ENCODE measurements at places on chromosomes 7 and 10.

DNA sequence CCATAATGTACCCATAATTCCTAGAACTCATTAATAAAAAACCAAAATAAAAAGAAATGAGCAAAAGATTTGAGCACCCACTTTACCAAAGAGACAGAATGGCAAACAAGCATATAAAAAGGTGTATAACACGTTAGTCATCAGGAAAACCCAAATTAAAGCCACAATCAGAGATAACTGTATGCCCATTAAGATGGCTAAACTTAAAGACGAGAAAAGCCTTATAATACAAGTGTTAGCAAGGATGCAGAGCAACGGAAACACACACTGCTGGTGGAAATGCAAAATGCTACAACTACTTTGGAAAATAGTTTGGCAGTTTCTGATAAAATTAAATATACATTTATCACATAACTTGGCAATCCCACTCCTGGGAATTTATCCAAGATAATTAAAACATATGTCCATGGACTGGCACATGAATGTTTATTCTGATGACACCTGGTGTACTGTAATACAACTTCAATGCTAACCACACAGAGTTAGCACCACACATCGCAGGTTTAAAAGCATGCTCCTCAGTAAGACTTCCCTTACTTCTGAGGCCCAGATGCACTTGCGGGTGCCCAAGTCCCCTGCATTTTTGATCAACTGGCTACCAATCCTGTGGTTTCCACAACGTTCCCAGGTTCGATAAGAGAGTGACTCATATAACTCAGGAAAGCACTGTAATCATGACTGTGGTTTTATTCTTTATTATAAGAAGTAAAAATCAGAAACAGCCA lies 158.6 kb downstream of the SNX13 start:
- no peak for DNase-seq

DNA sequence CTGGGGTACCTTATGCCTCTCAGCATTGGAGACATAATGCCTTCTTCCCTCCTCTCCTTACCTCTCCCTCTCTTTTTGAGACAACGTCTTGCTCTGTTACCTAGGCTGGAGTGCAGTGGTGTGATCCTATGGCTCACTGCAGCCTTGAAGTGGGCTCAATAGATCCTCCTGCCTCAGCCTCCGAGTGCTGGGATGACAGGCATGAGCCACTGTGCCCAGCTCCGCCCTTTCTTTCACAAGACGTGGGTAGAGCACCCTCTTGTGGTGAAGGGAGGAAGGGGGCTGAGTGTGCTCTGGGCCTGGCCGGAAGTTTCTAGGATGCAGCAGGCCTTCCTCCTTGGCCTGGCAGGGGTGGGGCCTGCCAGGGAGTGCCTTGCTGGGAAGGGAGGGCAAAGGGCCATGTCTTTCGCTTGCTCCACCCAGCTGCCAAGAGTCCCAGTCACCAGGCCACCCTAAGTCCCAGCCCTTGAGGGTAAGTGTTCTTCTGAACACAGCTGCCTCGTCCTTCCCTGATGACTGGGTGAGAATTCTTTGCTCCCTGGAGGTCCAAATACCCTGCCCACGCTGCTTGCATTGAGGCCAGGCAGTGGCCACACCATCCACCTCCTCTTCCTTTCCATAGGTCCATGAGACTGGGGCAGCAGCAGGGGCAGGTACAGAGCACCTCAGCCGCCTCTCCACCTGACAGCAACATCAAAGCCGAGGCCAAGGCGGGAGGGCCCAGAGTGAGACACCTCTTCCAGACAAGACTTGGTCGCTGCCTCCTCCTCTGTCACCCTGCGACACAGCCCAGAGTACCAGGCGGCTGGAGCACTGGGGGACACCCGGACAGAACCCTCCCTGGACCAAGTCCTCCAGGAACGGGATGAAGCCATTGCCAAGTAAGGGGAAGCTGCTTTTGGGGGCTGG lies 3.7 kb downstream of the ABHD11 start:
- no peak for DNase-seq

DNA sequence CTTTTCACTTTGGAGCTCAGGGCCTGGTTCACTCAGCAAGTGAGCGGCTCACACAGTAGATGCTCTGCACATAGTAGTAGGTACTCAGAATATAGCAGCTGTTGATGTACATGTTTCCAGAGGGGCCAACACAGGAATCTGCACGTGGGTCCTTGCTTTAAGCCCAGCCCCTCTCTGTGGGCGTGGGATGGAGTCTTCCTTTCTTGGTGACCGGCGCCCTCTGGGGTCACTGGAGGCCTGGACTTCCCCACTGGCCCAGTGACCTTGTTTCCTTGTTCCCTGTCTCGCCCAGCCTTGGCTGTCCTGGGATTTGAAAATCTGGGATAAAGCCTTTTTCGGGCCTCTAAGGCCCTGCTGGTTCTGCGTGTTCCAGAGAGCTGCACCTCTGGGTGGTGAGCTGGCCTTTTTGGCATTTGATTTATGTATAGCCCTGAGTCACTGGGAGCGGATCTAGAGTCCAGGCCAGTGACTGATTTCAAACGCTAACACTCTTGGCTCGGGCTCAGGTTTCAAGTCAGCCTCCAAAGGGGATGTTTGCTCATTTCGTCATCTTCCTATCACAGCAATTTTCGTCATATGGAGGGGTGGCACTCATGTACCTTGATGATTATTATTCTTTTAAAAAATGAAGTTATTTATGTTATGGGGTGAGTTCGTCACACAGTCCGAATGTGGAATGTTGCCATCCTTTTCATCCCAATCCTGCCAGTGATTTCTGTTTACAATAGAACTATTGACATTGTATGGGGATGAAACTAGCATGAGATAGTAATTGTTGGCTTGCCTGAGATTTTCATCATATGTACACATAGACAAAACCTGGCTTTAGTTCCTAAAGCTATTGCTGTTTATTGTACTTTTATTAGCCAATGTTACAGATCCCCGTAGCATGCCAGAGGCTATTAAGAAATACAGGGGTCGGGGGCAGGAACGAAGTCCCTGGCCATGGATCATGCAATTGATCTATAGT lies 65.5 kb downstream of the CUX1 start:
- no peak for DNase-seq

GRCh38 chr7:77327067-77327931 lies 88.8 kb downstream of the GSAP start:
- DNase-seq, result no peak

DNA sequence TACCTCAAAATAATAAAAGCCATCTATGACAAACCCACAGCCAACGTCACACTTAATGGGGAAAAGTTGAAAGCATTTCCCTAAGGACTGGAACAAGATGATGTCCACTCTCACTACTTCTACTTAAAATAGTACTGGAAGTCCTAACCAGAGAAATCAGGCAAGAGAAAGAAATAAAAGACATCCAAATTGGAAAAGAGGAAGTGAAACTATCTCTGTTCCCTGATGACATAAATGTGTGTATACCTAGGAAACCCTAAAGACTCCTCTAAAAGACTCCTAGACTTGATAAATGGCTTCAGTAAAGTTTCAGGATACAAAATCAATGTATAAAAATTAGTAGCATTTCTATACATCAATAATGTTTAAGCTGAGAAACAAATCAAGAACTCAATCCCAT lies 314.1 kb downstream of the WDR37 start:
- DNase-seq, result no peak

DNA sequence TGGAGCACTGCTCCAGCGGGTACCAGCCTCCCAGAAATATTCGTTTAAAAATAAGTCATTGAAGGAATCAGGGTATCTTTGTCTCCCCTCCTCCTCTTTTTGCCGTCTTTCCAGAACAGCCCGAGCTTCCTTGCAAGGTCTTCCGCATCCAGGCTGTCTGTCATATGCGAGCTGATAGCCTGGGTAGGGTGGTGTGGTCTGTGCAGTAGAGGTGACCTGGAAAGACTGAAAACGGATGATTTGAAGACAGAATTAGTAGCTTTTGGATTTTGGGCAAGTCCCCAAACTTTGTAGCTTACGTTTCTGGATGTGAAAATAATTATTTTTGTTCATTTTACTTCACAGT lies 480 bp downstream of the VPS50 start:
- no peak for DNase-seq

DNA sequence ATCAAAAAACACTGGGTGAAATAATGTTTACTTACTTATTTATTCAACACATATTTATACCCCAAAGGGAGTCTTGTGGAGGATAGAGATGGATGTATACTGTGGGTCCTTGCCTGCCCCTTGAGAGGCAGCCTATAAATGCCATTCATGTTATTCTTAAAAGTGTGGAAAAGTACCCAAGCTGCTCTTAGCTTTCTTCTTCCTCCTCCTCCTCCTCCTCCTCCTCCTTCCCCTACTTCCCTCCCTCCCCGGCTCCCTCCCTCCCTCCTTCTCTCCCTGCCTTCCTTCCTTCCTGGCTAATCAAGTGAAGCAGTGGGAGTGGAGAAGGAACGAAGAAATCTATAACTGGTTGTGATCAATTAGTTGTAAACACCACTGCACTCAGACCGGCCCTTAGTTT lies 21.2 kb upstream of the IGF2BP3 start:
- no peak for DNase-seq

DNA sequence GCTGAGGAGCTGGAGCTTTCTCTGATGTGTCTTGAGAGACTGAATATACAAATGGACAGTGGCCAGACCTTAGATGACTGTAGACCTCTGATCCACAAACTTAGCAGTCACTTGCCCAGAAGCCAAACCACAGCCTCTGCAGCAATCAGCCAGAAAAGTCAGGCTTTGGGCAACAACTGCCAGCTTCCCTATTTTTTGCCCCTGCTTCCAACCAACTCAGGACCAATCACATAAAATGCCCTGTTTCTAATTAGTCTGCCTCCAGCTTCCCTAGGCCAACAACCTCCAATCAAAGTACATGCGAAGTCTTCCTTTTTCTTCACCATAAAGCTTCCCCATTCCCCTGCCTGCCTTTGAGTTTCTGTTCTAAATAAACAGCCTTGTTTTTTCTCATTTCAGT lies 37.8 kb upstream of the CACUL1 start:
- DNase-seq, result no peak

GRCh38 chr10:3868271-3868664 lies 83.3 kb upstream of the KLF6 start:
- no peak for DNase-seq

DNA sequence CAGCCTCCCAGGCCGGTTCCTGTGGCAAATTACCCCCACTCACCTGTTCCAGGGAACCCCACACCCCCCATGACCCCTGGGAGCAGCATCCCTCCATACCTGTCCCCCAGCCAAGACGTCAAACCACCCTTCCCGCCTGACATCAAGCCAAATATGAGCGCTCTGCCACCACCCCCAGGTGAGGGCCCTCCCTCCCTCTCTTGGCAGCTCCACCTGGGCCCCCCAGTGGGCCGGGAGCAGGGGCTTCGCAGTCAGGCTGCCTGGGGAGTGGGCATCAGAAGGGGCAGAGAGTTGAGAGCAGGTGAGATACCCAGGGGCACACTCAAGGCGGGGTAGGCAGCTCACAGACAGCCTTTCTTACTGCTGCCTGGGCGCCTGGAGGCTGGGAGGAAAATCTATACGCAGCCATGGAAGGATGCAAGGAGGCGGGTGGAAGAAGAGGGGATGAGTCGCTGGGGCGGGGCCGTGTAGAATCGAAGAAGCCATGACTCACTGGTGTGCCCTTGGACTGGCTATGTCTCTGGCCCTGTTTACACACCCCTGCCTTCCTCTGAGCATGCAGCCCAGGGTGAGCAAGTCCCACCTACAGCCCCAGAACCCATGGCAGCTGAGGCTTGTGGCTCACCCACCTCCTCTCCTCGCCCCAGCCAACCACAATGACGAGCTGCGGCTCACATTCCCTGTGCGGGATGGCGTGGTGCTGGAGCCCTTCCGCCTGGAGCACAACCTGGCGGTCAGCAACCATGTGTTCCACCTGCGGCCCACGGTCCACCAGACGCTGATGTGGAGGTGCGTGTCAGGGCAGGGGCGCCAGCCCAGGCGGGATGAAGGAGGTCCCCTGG lies 48.6 kb upstream of the PPIF start:
- DNase-seq, result no peak

GRCh38 chr7:120021085-120021484 lies 251.9 kb upstream of the KCND2 start:
- DNase-seq, result no peak

DNA sequence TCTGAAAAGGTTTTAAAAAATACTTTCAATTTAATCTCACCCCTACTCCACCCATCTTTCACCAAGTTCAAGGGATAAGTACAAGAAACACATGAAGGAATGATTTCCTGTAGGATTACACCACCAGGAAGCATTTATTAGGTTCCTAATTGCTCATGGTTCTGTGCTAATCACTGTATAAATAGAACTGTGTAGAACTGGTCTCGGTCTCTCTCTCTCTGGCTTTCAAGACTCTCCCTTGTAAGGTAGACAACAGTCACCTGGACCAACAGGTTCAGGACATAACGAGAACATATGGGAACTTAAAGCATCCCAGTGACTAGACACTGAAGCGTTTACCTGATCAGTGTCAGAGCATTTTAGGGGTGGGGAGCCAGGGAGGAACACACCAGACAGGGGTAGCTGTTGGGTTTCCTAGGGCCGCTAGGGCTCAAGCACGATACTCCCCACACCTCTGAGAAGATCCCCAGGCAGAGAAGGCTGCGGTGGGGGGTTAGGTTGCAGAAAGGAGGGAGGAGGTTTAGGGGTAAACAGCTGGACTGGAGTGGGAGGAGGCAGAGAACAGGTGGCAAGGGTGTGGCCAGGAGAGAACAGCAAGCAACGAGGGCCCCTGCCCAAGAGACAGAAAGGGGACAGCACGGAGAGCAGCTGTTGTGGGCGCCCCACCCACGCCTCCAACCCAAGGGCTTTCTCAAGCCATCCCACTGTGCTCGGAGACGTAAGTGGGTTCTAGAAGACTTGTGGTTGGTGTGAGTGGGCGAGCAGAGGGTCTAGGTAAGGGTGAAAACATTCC lies 52.5 kb upstream of the USP6NL start:
- no peak for DNase-seq

- DNase-seq, result no peak
Observed at GRCh38 chr7:26157520-26158105, 5.6 kb downstream of the NFE2L3 start.

DNA sequence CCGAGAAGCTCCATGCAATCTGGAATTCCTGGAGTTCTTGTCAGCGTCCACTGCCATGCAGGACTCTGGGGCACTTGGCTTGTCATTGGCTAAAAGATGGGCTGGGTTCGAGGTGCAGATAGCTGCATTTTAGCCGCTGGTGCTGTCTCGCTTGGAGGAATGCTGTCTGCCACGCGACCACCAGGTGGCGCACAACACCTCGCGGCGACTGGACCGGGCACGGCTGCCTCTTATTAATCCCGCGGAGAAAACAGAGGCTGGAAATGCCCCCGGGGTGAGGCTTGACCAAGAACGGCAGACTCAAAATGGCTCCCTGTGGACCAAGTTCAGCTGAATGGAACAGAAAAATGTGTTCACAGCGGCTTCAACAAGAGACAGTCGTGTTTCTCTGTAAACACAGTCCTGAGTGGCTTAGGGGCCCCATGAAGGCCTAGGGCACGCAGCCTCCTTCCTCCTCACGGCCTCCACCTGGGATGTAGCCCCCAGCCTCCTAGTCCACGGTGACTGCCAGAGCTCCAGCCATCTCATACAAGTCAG lies 46.2 kb downstream of the AOC1 start:
- DNase-seq, result no peak

DNA sequence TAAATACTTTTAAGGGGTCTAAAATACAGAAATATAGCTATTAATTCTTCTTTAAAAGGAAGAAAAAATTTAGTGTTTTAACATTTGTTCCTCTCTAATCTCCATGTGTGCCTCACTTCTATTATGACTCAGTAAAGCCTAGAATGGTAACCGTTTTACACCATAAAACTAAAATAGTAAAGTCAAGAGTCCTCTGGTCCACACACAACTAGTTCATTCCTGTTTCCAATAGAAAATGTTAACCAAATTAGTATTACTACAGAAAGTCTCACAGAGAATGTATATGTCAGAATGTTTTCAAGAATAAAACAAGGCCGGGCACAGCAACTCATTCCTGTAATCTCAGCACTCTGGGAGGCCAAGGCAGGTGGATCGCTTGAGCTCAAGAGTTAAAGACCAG lies 55.8 kb downstream of the CNOT4 start:
- no peak for DNase-seq

- DNase-seq, result no peak
Observed at GRCh38 chr10:46236941-46237681, 49.7 kb upstream of the ANTXRL start.
